ENCODE measurements at places on chromosomes 5 and 9.

DNA sequence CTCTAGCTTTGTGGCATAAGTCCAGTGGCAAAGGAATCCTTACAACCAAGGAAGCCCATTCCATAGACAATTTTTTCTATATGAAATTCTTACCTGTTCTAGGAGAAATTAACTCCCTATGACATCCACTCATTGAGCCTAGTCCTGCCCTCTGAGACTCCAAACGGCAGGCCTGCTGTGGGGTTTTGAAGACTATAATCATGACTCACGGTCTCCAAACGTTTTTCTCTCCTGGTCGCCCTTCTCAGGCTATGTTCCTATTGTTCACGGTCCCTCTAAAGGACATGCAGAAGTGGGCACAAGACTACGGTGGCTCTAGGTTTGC, 611 bp downstream of the EXOSC3 start:
- no peak for DNase-seq

- no peak for DNase-seq
Observed at GRCh38 chr5:32935283-32935682, 224.2 kb downstream of the NPR3 start.

- no peak for DNase-seq
Observed at GRCh38 chr5:168251259-168251658, 40.2 kb upstream of the WWC1 start.

- DNase-seq: no peak
Observed at GRCh38 chr5:148875205-148875875, 48.9 kb downstream of the ADRB2 start.

- no peak for DNase-seq
Observed at GRCh38 chr5:502325-503079, 21.7 kb downstream of the SLC9A3 start.

DNA sequence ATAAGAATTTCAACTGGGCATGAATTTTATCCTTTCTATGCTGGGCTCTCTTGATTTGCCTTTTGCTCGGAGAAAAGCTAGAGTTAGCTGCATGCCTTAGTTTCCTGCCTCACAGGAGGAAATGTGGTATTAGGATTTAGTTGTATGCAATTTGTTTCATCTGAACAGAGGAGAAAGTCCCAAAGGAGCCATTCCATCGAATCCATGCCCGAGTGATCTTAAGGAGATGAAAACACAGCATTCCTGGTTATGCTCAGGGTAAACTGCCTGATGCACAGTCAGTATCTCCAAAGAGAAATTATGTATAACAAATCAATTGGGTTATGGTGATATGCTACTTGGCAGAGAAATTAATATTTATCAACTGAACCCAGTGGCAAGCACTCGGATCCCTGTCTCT, 51.1 kb downstream of the TTC1 start:
- no peak for DNase-seq

GRCh38 chr5:139671096-139671841, 23.1 kb downstream of the CXXC5 start:
- DNase-seq: peak; percentile 40

DNA sequence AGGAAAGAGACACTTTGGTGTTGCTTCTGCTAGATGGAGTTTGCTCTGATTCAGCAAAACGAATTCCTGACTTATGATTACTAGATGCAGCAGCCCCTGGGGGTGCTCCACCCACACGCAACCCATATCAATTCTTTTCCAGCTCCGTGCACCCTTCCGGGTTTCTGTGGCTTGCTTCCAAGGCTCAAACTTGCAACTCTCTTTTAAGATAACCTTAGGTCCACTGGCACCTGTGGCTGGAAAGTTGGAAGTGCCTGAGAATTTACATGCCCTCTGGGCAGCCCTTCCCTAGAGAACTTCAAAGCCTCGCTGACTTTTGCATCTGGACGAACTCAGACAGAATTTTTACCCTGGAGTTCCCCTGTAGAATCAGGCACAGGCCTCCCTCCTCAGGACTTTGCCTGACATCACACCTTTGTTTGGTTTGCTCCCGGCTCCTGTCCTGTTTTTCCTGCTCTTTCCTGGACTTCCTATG, 224.9 kb downstream of the SNX18 start:
- DNase-seq: no peak

DNA sequence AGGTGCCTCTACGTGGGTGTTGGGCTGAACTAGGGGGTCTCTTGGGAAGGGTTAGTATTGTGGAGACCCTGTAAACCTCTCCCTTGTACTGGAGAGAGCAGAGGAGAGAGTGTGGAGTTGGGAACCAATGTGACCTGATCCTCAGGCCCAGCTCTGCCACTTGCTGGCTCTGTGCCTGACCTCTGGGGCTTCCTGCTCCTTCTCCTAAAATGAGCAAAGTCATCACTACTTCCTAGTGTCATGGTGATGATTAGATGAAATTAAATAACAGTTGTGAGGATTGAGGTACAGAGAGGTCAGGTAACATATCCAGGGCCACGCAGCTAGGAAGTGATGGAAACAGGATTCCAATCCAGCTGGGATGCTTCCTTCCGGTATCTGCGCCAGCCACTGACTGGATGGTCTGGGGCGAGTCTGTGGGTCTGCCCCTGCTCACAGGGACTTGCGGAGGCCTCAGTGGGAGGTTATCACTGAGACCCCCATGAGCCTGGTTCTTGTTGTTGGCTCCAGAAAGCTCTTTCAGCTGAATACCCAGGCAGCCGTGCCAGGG, 9.2 kb downstream of the GALNT10 start:
- no peak for DNase-seq

DNA sequence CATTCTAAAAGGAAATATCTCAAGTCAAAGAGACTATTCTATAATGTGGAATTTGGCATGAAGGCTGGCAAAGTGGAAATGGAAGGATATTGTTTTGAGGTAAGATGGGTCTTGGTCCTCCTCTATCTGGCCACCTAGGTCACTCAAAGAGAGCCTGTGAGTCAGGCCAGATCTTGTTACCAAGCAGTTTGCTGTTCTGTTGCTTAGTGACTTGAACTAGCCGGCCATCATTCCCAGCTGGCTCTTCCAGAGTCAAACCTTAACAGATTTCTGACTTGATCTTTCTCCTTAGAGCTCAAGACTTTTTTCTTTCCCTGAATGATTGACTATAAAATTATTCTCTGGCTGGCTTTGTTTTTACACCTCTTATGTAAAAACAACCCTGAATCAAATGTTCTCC, 136.1 kb downstream of the PDE4D start:
- no peak for DNase-seq

DNA sequence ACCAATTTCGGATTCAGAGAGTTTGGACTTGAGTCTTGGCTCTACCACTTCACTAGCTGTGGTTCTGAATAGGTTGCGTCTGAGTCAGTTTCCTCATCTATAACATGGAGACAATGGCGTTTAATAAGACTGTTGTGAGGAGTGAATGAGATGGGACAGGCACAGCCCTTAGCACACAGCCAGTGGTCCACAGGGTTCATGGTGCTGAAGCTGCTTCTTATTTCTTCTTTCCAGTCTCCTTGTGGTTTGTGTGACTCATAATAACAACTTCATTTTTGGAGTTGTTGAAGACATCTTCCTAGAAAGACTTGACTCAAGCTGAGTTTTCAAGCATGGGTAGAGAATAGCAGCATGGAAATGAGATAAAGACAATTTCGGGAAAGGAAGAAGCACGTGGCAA, 172.6 kb upstream of the PPP2R2B start:
- DNase-seq: no peak

- DNase-seq: no peak
Observed at GRCh38 chr5:116864157-116864837, 289.7 kb upstream of the SEMA6A start.

- no peak for DNase-seq
Observed at GRCh38 chr5:176400382-176401156, 12.0 kb downstream of the HIGD2A start.

DNA sequence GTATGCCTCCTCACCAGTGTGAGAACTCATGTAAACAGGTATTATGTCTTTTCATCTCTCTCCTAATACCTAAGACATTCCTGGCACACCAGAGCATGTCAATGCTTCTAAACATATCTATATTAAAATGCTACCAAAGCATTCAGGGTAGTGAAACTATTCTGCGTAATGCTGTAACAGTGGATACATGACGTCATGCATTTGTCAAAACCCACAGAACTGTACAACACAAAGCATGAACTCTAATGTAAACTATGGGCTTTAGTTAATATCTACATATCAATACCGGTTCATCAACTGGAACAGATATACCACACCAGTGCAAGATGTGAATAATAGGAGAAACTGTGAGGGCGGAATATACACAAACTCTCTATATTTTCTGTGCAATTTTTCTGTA, 72.2 kb upstream of the GABRP start:
- DNase-seq: no peak

GRCh38 chr5:171494452-171495121, 75.1 kb downstream of the FGF18 start:
- DNase-seq: no peak

DNA sequence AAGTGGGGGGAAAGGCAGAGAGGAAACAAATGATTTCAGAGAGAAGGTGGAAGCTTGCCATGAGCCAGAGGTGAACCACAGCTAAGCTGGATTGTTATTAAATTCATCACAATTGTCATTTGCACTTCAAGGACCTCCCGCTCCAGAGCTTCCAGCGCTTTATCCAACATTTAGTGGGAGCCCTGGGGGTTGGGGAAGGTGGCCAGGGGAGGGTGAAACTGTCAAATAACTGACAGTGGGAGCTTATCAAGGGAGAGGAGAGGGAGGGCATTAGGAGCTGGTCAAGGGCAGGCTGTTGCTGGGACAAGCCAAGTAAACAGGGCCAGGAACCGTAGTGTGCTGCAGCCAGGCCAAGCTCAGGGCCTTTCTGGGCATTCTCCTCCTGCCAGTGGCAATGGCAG, 71.5 kb downstream of the SIL1 start:
- no peak for DNase-seq

GRCh38 chr5:176719113-176719739, 71.9 kb downstream of the TSPAN17 start:
- no peak for DNase-seq

DNA sequence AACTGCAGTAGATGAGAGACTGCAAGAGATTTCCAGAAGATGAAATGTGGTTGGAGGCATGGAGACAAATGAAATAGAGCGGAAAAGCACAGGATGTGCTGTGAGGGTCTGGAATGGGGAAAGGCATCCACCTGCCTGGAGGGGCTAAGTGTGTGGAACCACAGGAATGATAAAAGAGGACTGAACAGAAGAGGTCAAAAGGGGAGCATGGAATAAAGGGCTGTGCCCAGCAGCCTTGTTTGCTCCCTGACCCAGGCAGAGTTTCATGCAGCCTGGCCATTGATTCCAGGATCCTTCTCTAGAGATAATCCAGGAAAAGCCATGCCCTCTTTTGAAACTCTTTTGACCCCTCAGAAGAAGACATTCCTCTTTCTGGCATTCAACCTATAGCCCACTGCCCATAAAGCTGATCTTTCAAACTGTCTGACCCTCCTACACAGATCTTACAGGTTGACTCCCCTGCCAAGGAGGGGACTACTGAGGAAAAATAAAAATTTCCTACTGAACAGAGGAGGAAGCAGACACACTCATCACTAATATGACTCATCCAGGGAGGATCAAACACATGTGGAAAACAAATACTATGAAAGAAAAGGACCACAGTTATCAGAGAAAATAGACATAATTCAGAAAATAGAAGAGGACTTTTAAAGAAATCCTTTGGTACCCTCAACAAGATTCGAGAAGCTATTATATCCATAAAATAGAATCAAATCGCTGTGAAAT, 273.5 kb upstream of the PCSK5 start:
- DNase-seq: no peak

GRCh38 chr9:114315723-114316363, 7.1 kb upstream of the ORM1 start:
- DNase-seq: no peak

GRCh38 chr9:20240498-20240897, 381.8 kb downstream of the MLLT3 start:
- DNase-seq: no peak

DNA sequence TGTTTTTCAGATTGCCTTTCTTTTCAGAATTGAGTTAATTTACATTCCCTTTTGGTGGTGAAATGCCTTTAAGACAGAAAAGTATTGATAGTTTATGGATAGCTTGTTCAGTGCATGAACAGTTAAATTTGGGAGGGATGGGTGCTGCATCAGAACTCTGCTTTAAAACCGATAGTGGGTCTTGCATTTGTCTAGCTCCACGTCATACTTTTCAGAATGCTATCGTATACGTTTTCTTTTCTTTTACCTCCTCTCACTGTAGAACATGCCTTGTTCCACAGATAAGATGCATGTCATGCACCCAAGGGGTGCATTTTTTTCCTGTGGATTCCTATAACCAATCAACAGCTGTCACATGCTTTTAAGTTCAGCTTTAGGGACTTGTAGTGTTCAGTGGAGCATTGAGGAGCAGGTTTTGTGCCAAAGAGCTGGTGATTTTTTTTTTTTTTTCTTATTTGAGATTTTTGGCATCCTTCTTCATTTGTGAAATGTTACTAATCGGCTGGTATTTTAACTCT, 2.3 kb downstream of the SLC44A1 start:
- DNase-seq: no peak

DNA sequence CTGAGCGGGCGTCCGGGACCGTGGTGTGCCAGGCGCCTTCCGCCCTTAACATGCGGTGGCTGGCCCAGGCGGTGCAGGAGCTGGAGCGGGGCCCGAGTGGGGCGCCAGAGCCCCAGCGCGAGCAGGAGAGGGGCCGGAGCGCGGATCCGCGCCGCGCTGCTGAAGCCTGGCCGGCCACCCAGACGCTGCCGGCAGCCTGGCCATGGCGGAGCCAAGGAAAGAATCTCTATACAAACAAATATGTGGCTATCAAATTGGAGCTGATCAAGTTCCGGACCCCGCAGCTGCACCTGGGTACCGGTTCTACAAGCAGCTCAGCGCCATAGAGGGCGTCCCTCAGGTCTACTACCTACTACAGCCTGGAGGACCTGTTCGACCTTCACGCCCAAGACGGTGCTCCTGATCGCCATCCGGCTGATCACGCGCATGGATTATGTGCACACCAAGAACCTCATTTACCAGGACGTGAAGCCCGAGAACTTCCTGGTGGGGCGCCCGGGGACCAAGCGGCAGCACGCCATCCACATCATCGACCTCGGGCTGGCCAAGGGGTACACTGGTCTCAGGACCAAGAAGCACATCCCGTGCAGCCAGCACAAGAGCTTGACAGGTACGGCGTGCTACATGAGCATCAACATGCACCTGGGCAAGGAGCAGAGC, 55.8 kb downstream of the JAK2 start:
- DNase-seq: no peak

- no peak for DNase-seq
Observed at GRCh38 chr5:143537056-143537455, 133.6 kb upstream of the NR3C1 start.

DNA sequence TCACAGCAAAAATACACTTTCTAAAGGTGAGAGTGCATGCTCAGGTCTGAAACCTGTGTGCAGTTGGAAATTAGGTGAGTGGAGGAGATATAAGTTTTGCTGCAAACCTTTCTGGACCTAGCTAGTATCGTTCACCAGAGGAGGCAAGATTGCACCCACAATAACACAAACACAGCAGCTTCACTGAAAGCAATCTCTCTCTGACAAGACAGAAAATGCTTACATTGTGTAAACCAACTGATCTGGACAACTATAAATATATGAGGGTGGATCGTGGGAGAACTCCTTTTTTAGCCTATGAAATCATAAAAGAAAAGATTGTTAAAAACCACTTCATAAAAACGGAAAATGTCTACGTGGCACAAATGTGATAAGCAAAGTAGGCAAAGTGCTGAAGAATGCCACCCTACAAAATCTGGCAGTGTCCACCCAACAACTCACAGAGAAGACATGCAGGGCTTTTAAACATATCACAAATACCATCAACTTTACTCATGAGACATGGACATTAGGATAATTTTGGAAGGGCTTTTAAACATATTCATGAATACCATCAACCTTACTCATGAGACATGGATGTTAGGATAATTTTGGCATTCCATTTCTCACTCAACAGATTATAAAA, 134.3 kb downstream of the CDH18 start:
- DNase-seq: no peak

GRCh38 chr9:123111427-123112014, 78.1 kb downstream of the GPR21 start:
- DNase-seq: no peak
